ENCODE measurements at places on chromosomes 16 and 17.
A peak's percentile ranks its signal among the peaks of the same experiment; 100 is the strongest.

- DNase-seq: peak; percentile 82
Measured at GRCh38 chr17:58447039-58447975, 30.0 kb upstream of the RNF43 start.

DNA sequence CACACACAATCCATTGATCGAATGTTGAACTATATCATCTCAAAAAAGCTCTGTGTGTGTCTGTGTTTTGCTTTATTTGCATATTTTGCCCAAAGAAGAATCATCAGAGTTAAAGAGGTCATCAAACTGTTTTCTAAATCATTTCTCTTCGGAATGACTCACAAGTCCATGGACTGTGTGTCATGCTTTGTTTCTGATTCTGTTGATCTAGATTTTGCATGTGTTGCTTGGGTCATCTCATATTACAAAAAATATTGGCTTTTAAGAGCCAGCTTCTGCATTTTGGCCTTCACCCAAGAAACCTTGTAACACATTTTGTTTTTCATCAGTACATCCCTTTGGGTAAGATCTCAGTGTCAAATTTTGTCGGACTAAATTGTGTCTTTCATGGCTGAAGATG is 471.2 kb upstream of the HSBP1 start:
- peak; percentile 13 for DNase-seq

DNA sequence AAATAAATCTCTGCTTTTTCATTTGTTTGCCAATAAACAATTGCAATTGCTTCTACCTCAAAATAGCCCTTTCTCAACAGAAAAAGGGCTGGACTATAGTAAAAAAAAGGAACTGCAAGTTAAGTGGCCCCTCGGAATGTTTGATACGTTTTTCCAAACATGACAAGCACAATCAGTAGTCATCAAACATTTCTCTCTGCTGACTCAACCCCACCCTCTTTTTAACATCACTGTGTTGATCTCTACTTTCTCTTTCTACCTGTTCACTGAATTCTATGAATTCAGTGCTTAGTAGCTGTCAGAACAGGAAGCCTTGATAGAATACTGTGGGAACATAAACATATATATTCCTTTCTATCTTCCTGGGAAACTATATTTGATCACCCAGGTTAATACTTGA is 116.5 kb upstream of the AXIN2 start:
- DNase-seq: no peak

DNA sequence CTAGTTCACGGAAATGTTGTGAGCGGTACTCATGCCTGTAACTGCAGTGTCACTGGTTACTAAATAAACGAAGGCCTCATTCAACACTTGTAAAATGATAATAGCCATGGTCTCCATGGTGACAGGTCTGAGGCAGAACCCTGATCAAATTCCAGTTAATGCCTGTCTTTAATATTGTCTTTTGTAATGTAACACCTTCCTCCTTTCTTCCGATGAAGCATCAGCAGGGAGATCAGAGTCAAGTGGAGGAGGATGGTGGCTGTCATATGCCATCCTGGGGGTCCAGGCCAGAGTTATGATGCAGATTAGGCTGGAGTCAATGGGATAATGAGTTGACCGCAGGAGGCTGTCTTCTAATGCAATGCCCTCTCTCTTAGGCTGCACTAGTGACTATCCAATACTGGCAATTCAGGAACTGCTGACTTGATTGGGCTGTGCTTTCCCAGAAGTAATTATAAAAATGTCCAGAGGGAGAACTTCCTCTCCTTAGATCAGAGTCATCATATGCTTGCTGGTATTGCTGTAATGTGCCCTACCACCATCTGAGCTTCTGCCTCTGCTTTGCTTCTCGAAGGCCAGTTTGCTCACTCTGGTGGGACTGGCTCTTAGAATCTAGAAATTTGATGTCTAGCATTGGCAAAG is 419.1 kb downstream of the CA10 start:
- peak; percentile 82 for DNase-seq

GRCh38 chr17:34616148-34616547 is 36.8 kb downstream of the TMEM132E start:
- DNase-seq: no peak

GRCh38 chr17:63140255-63140654 is 174.2 kb downstream of the TANC2 start:
- DNase-seq: no peak

- no peak for DNase-seq
Measured at GRCh38 chr17:20968913-20969616, 73.7 kb downstream of the USP22 start.

GRCh38 chr17:29621751-29622194 is 939 bp downstream of the CORO6 start:
- DNase-seq: no peak

DNA sequence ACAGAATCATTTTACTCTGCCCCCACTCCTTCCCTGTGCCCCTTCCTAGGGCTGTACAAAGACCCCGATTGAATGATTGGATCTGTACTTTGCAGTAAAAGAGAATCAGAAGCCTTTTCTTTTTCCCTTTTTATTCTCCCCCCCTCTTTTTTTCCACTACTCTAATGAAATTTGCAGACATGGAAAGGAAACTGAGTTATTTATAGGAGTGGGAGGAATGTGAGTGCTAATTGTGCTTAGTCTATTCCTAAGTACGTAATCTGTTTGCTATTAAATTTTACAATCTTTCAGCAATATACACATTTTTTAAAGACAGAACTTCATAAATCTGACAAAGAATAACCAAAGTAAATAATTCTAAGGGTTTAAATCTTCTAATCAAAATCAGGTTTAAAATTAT is 314.3 kb downstream of the MAP2K6 start:
- no peak for DNase-seq

GRCh38 chr17:882827-883585 is 96.6 kb downstream of the NXN start:
- DNase-seq: no peak

DNA sequence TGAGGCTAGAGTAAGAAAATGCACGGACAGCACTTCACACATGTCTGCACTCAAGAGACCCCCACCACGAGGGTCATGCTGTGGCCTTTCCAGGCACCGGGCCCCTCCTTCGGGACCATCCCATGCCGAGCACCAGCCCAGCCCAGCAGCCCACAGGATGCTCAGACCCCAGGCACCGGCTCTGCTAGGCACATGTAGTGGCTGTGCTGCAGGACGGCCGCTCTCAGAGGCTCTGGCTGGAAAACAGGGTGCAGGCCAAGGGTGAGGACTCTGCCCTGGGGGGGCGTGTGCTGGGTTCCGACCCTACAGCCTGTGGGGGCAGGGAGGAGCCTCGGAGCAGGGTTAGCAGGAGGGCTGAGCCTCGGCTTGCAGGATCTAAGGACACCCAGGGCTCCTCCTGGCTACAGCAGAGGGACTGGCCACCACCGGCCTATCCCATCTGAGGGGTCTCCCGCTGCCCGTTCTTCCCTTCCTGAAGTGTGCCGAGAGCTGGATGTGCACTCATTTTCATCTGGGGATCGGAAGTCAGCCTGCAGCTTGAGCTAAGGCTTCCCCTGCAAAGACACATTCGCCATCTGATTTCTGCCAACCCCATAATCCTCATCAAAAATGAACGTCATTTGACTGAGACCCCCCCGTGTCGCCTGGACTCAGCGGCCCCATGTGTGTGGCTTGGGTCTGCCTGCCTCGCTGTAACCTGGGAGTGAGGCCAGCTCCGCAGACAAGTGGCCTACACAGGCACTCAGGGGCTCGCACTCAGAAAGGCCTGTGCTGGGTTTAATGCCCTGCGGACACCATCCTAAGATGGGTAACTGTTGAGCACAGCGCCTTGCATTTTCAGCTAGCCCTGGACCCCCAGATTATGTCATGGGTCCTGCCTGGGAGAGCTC is 293.1 kb upstream of the FOXF1 start:
- DNase-seq: no peak

DNA sequence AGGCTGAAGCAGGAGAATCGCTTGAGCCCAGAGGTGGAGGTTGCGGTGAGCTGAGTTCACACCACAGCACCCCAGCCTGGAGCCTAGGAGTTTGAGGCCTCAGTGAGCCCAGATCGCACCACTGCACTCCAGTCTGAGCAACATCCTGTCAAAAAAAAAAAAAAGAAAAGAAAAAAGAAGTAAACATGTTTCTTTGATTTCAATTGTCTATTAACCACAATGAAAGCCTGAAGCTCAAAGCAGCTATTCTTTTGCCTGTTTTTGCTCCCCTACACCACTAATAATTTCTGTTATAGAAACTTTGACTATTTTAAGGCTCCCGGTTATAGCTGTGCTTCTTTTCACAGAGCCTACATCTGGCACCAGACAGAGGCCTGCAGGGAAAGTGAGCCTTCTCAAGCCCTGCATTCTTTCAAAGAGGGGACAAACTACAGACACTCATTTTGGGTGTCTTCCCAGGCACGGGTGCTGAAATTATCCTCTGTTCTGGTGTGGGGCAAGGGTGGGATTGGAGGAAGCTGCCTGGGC is 14.2 kb upstream of the SLC52A1 start:
- no peak for DNase-seq

- DNase-seq: no peak
Measured at GRCh38 chr16:56203052-56203451, 11.8 kb downstream of the GNAO1 start.

- no peak for DNase-seq
Measured at GRCh38 chr17:66775271-66775670, 59.6 kb upstream of the CACNG5 start.
